Activated CD4-positive, CD25-positive, alpha-beta regulatory T cell treated with anti-CD3 and anti-CD28 coated beads, Interleukin-2, amount 50 U/mL, for 72 hours (primary cell): ENCODE measurements at places on chromosomes 11 and 22.

DNA sequence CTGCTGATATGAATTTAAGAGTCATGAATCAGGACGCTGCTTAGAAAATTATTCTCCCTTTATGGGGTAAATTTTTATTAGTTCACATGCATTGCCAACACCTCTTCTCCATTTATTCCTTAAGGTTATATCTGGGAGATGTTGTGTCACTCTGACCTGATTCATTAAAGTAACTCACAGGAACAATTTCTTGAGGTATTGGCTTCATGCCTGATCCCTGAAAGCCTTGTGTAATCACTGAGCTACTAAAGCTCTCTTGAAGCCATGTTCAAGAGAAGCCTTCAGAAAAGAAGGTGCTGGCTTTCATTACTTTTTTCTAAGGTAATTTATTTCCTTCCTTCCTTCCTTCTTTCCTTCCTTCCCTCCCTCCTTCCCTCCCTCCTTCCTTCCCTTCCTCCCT, 420.6 kb downstream of the RAB38 start:
- no peak for DNase-seq

GRCh38 chr11:77547863-77548551, 41.7 kb upstream of the AQP11 start:
- no peak for DNase-seq

GRCh38 chr22:20383538-20383937, 10.4 kb upstream of the ZNF74 start:
- no peak for DNase-seq

GRCh38 chr11:3796801-3797328, 489 bp downstream of the NUP98 start:
- DNase-seq = no peak

- no peak for DNase-seq
Measured at GRCh38 chr11:26442131-26442530, 110.2 kb downstream of the ANO3 start.

GRCh38 chr11:132941024-132941646, 591.2 kb downstream of the OPCML start:
- no peak for DNase-seq

DNA sequence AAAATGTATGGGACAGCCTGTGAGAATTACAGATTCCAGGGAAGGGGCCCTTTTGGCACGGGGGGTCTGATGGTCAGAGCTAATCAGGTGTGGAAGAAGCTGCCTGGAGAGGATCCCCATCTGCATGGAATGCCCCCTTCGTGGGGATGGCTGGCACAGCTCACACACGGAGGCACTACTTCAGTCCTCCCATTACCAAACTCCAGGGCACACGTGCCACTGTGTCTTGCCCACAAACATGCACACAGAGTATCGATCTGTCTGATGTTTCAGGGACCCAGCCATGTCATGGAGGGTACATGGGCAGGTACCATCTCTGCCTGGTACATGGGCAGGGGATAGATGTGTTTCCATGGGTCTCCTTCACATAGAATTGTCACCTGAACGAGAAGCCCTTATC, 14.7 kb downstream of the KCNQ1OT1 start:
- no peak for DNase-seq

DNA sequence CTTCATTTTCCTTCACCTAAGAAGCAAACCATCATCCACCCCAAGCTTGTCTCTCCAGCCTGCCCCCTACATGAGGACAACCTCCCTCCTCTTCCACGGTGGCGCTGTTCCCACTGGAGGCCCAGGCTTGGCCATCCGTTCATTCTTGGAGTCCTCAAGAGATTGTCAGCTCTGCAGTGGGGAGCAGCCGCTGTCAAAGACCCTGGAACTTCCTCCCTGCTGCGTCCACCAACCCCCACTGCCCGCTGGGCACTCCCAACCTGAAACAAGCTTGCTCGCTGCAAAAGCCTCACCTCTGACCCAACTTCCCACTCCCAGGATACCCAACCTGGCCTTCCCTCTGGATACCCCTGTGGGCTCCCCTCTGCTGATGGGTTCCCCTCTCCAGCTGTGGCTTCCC, 10.4 kb upstream of the CD81 start:
- DNase-seq = no peak

DNA sequence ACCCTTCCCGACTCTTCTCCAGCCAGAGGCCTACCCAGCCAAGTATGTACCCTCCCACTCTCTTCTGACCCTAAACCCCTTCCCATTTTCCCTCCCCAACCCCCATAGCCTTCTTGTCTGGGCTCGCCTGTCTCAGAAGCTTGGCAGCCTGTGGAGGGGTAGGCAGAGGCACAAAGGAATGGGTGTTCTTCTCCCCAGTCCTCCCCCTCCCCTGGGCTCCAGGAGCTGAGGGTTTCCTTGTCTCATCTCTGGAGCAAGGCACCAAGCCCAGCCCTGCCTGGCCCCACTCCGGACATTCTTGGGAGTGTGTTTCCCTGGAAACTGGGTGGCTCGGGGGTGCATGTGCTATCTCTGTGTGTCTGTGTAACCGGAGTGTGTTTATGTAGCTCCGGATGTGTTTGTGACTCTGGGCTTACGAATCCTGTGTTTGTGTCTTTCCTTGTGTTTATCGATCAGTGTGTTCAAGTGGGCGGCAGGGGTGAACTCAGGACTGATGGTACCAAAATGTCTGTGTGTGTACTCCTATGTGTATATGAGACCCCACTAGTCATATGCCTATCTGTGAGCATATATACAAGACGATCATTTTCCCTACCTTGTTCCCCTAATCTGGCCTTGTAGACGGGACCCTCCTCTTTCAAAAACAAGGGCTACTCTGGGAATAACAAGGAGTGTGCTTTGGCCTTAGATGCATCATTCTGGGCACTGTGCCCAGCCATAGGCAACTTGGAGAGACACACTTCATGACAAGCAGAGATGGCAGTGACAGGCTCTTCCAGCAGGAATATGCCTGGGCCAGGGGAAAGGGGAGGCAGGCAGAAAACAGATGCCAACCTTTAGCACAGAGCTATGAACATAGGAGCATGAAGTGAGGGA, 10.9 kb downstream of the PHLDB1 start:
- no peak for DNase-seq

DNA sequence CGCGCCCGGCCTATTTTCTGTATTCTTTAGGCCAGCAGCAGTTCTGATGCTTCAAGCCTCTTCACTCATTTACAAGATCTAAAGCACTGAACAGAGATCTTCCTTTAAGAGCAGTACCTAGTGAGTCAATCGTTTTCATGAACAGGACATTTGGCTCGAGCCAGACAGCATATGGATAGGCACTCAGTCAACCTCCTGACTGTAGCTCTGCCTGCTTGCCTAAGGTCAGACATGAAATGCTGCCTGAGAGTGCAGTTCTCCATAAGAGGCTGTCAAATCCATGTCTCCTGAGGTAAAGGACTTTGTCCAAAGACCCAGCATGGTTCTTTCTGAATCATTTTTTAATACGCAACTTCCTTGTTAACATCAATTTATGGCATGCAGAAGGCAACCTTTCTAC, 941.2 kb downstream of the DLG2 start:
- DNase-seq = no peak

- no peak for DNase-seq
Measured at GRCh38 chr11:64534950-64535349, 56.1 kb upstream of the SLC22A12 start.

- DNase-seq = peak; percentile 89
Measured at GRCh38 chr11:77066229-77067042, at the start of gene CAPN5. Gene CAPN5, plus strand, starts transcription at chr11:77066971. Its CDS starts 17,916 bp downstream, at chr11:77084887.

DNA sequence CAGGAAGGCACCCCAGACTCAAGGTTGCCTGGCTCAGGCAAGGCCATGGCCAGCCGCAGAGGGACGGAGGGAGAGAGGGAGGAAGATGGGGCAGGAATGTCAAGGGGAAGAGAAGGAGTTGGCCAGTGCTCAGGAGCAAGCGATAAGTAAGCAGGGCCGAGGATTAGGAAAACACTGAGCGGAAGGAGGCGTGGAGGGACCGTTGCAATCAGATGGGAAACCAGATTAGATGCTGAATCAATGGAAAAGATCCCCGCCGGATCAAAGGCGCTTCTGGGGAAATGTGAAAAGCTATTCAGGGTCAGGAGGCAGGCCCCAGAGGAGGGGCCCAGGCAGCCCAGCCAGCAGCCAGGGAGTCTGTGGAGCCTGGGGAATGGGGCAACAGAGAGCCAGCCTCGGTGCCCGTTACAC, 26.6 kb upstream of the MYEOV start:
- DNase-seq = no peak

GRCh38 chr11:106399624-106400023, 322.2 kb downstream of the AASDHPPT start:
- DNase-seq = no peak

- no peak for DNase-seq
Measured at GRCh38 chr11:2249189-2249916, 21.0 kb downstream of the ASCL2 start.

DNA sequence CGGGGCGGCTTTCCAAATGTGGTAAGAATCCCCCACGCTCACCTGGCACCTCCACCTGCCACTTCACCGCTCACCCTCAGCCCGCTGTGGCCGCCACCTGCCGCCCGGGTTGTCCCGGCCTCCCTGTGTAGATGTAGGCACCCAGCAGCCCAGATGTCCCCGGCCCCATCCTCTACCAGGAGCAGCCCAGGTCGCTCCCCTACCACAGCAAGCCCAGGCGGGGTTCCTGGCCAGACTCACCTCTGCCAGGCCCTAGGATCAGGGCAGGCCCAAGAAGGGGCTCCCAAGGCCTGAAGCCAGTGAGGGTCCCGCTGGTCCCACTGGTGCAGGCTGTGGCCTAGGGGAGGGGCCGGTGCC, 27.4 kb downstream of the MOB2 start:
- no peak for DNase-seq

GRCh38 chr11:76822406-76822805, 38.3 kb upstream of the ACER3 start:
- no peak for DNase-seq

- no peak for DNase-seq
Measured at GRCh38 chr22:44458044-44459020, 39.7 kb downstream of the RTL6 start.
